Spinal cord (tissue), 10 donors: ENCODE measurements at places on chromosomes 7 and 10. TPM values are rescaled to one million over a fixed set of nuclear protein-coding genes. Genes with fewer than 3 reads are reported as not detected.
A peak's percentile ranks its signal among the peaks of the same experiment; 100 is the strongest.

GRCh38 chr10:43272030-43272429 lies 5.2 kb upstream of the RASGEF1A start:
- H3K4me1 ChIP-seq = peaks cover 4% of the 10 kb centered on the region
- H3K4me3 ChIP-seq = no peak overlapping the region
- no peaks in the 10 kb centered on the region for H3K36me3 ChIP-seq

DNA sequence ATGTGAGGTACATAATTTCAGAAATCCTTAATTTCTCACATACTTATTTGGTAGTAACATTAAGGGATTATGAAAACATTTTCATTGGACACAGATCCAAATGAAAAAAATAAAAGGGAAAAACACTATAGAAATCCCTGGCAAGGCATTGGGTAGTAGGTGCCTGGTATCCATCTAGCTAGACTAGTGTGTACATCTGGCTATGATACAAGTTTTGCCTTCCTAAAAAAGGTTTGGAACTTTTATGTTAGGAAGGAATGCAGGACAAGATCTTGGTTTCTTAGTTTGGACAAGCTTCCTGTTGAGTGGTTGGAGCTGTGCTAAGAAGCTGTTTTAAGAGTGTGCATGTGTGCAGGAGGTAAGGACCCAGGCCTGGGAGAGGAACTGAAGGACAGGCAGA lies 252.3 kb upstream of the GLI3 start:
- H3K4me3 ChIP-seq = no peak overlapping the region
- peaks cover 3% of the 10 kb centered on the region for H3K27me3 ChIP-seq
- no peak for DNase-seq
- H3K4me1 ChIP-seq = peaks cover 13% of the 10 kb centered on the region
- no peak overlapping the region for H3K27ac ChIP-seq

DNA sequence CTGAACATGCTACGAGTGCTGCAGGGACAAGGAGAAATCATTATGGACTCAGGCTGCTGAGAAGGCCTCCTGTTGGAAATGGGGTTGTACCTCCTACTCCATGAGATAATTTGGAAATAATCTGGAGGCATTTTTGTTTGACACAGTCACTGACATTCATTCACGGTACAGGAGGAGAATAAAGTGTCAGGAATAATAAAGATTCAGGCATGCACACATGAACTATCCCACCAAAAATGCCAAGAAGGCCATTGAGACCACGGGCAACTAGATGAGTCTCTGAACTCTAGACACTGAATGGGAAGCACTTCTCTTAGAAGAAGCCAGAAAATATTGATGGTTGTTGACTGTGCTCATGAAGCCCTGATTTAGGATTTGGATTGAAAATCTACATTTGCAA lies 220.9 kb upstream of the HABP2 start:
- H3K27me3 ChIP-seq = no peaks in the 10 kb centered on the region
- no peak overlapping the region for H3K27ac ChIP-seq
- H3K4me1 ChIP-seq = no peaks in the 10 kb centered on the region
- no peaks in the 10 kb centered on the region for H3K36me3 ChIP-seq

GRCh38 chr7:110677405-110677804 lies 413.5 kb upstream of the LRRN3 start:
- no peaks in the 10 kb centered on the region for H3K4me1 ChIP-seq
- H3K4me3 ChIP-seq = no peak overlapping the region
- no peaks in the 10 kb centered on the region for H3K27me3 ChIP-seq
- no peaks in the 10 kb centered on the region for H3K36me3 ChIP-seq

DNA sequence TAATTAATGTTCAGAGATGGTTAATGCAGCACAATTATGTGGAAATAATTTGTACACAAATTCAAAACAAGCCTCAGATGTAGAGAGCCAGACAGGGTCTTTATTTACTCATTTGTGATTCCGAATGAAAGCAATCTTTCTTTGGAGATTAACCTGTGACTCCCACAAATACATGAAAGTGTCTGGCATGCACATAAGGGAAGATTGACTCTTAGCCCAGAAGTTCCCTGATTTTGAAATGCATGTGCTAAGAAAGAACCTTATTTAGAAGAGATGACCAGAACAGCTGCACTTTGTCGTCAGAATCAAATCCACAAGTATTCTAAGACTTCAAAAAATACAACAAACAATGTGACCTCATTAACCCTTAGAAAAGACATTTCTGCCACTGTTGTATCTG lies 45.1 kb downstream of the RNLS start:
- no peaks in the 10 kb centered on the region for H3K27me3 ChIP-seq
- H3K27ac ChIP-seq = no peak overlapping the region
- H3K36me3 ChIP-seq = no peaks in the 10 kb centered on the region

- H3K27me3 ChIP-seq = peaks cover 28% of the 10 kb centered on the region
- H3K36me3 ChIP-seq = no peaks in the 10 kb centered on the region
- peaks cover 10% of the 10 kb centered on the region for H3K4me1 ChIP-seq
- DNase-seq = no peak
Observed at GRCh38 chr7:128920913-128921582, 10.5 kb upstream of the KCP start.

DNA sequence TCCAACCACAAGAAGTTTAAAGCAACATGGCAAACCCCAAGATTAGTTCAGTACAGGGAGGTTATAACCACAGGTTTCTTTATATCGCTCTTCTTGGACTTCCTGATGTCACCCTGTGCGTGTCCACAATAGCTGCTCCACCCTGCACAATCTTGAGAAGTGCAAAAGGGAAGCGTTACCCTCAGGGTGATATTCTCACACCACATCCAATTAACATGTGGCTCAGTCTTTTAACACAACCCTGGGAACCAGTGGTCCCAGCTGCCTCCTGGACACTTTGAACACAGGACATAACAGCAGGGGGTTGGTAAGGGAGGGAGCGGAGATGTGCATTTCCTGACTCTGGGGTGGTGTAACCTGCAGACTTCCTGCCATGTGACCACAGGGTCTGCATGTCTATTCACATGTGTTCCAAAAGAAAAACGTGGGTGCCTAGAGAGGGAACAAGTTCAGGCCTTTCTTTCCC lies 64.6 kb downstream of the GSAP start:
- H3K4me1 ChIP-seq = no peaks in the 10 kb centered on the region
- no peak overlapping the region for H3K4me3 ChIP-seq
- H3K27ac ChIP-seq = no peak overlapping the region
- H3K36me3 ChIP-seq = no peaks in the 10 kb centered on the region

- H3K36me3 ChIP-seq = no peaks in the 10 kb centered on the region
- no peaks in the 10 kb centered on the region for H3K27me3 ChIP-seq
- H3K27ac ChIP-seq = no peak overlapping the region
- no peak overlapping the region for H3K4me3 ChIP-seq
- peak; percentile 2 for DNase-seq
Observed at GRCh38 chr10:50224330-50224952, 26.9 kb downstream of the ASAH2 start.

DNA sequence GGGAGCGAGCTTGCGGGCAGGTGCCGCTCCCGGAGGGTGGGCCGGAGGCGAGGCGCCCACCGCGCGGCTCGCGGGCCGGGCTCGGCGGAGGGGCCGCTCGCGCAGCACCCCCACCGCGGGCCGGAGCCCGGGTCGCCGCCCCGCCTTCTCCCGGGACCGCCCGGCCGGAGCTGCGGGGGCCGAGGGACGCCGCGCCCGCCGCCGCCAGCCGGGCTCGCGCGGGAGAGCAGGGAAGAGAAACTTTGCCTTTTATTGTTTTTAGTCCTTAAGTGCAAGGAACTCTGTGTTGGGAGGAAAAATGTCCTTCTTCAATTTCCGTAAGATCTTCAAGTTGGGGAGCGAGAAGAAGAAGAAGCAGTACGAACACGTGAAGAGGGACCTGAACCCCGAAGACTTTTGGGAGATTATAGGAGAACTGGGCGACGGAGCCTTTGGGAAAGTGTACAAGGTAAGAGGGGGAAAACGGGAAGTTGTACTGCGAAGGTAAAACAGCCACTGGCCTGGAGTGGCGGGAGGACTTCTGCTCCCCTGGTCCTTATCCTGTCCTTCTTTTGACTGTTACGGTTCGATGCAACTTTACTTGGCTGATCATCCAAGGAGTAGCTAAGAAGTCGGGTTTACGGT lies 620 bp downstream of the SLK start:
- H3K27me3 ChIP-seq = no peaks in the 10 kb centered on the region
- DNase-seq = peak; percentile 63
- H3K4me1 ChIP-seq = peaks cover 11% of the 10 kb centered on the region
- no peaks in the 10 kb centered on the region for H3K36me3 ChIP-seq
- H3K27ac ChIP-seq = peak overlapping the region; percentile 81
- H3K4me3 ChIP-seq = peak overlapping the region; percentile 73

DNA sequence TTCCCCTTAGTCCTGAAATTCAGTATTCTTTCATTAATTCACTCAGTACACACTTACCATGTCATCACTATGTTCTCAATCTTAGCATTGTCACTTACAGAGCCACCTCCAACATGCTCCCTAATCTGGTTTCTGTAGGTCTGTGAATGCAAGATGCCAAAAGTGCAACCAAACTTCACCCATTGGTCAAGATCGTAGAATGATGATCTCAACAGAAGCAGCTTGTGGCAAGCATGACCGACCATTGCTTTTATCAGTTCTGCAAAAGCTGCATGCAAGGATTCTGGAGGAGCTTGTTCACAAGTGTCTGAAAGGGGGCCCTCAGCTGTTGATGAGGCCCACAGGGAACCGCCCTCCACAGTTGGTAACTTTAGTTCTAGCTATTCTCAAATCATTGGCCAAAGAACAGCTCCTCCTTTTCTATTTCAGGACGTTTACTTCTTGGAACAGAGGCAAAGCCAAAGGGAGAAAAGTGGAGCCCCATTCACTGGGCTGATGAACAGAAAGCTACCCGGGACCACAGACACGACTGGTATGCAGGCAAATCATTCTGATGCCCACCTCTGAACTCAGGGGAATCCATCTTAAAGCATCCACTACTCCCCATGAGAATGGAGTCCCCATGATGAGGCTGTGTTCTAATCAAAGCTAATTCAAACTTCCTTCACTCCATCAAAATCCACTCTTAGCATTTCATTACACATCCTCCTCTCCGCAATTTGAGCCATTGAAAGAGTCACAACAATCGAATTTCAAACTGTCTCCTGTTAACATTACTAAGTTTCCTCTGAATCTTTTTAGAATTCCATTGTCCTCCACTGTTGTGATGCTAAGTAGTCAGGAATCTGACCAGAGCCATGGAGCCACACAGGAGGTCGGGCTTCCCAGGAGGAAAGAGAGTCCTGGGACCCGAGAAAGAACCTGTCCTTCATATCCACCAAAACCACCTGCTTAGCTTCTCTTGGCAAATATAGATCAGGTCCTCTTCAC lies 13.9 kb downstream of the GRB10 start:
- H3K36me3 ChIP-seq = peaks cover 2% of the 10 kb centered on the region
- H3K4me1 ChIP-seq = peaks cover 16% of the 10 kb centered on the region
- no peak overlapping the region for H3K27ac ChIP-seq
- no peak for DNase-seq
- H3K27me3 ChIP-seq = no peaks in the 10 kb centered on the region
- H3K4me3 ChIP-seq = no peak overlapping the region

- H3K4me3 ChIP-seq = no peak overlapping the region
- H3K36me3 ChIP-seq = peaks cover 53% of the 10 kb centered on the region
- H3K4me1 ChIP-seq = peaks cover 6% of the 10 kb centered on the region
- DNase-seq = no peak
- H3K27me3 ChIP-seq = no peaks in the 10 kb centered on the region
- no peak overlapping the region for H3K27ac ChIP-seq
Observed at GRCh38 chr7:139588632-139589031, 65.1 kb downstream of the CLEC2L start.

- no peak for DNase-seq
- H3K4me3 ChIP-seq = no peak overlapping the region
- H3K27me3 ChIP-seq = no peaks in the 10 kb centered on the region
- H3K36me3 ChIP-seq = peaks cover 33% of the 10 kb centered on the region
Observed at GRCh38 chr7:30451539-30452279, 26.9 kb downstream of the NOD1 start.

- no peaks in the 10 kb centered on the region for H3K36me3 ChIP-seq
- H3K4me1 ChIP-seq = peaks cover 12% of the 10 kb centered on the region
- H3K4me3 ChIP-seq = no peak overlapping the region
- peaks cover 2% of the 10 kb centered on the region for H3K27me3 ChIP-seq
Observed at GRCh38 chr7:98323597-98324322, 42.3 kb downstream of the BRI3 start.

DNA sequence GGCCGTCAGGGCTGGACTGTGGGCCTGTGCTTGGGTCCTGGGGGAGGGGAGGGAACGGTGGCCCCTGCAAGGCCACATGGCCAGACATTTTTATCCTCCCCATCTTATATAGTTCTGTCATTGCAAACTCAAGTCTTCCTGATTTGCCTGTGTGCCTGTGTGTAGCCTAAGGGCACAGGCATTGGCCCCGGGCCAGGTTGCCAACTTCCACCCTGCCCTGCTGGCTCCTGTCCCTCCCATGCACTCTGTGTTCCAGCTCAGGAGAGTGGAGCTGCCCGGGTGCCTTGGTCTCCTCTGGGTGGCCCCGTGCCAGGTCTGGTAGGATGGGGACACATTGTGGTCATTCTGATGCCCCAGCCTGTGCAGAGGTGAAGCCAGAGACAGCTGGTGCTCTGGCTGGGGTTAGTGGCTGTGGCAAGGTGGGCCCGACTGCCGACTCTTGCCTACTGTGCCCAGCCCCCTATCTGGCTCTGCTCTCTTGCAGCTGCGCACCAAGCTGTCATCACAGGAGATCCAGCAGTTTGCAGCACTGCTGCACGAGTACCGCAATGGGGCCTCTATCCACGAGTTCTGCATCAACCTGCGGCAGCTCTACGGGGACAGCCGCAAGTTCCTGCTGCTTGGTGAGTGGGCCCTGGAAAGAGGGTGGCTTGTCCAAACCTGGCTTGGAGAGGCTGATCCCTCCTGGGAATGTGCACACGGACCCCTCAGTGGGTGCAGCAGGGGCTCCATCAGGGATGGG lies 14.8 kb downstream of the NACAD start:
- H3K27me3 ChIP-seq = no peaks in the 10 kb centered on the region
- H3K4me1 ChIP-seq = peaks cover 15% of the 10 kb centered on the region
- DNase-seq = no peak
- H3K36me3 ChIP-seq = peaks cover 77% of the 10 kb centered on the region

- H3K27me3 ChIP-seq = no peaks in the 10 kb centered on the region
- DNase-seq = no peak
- peaks cover 6% of the 10 kb centered on the region for H3K4me1 ChIP-seq
- no peak overlapping the region for H3K4me3 ChIP-seq
- H3K27ac ChIP-seq = no peak overlapping the region
Observed at GRCh38 chr7:75655536-75655935, 83.2 kb downstream of the HIP1 start.

GRCh38 chr10:124644771-124645415 lies 99.3 kb downstream of the FAM53B start:
- peak overlapping the region; percentile 71 for H3K27ac ChIP-seq
- no peak for DNase-seq
- peaks cover 100% of the 10 kb centered on the region for H3K4me1 ChIP-seq
- H3K36me3 ChIP-seq = peaks cover 28% of the 10 kb centered on the region

The MMRN2 gene
- 33.5 TPM for total RNA-seq

The LIPJ gene
- total RNA-seq = 0.40 TPM

The TLX1 gene
- not detected for total RNA-seq

The TAS2R39 gene
- total RNA-seq = not detected

The FRG2B gene
- not detected for total RNA-seq
